ENCODE measurements at places on chromosomes 6 and 20.
A peak's percentile ranks its signal among the peaks of the same experiment; 100 is the strongest.

GRCh38 chr6:12279322-12280091 lies 10.7 kb upstream of the EDN1 start:
- DNase-seq = no peak

DNA sequence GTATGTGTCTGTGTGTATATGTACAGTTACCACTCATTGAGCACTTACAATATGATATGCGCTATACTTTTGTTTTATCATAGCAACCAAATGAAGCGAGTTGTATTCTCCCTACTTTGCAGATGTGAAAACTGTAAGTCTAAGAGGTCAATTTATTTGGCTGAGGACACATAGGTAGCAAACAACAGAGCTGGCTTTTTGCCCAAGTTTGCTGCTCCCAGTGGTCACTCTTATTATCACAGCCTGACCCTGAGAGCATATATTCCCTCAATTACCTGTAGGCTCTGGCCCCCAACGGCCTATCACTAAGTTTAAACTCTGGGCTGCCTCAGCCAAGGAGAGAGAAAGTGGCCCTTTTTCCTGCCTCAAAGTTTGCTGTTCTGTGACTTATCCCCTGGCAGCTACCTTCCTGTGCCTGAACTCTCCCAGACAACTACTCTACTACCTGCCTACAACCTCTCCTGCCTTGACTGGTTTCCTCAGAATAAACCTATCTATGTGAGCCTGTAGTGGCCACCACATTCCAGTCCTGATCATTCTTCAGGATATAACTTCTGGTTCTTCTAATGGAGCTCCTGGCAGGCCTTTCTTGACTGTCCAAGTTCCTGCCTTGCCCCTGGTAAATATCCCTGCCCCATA lies 221.8 kb downstream of the FRK start:
- peak; percentile 22 for DNase-seq

DNA sequence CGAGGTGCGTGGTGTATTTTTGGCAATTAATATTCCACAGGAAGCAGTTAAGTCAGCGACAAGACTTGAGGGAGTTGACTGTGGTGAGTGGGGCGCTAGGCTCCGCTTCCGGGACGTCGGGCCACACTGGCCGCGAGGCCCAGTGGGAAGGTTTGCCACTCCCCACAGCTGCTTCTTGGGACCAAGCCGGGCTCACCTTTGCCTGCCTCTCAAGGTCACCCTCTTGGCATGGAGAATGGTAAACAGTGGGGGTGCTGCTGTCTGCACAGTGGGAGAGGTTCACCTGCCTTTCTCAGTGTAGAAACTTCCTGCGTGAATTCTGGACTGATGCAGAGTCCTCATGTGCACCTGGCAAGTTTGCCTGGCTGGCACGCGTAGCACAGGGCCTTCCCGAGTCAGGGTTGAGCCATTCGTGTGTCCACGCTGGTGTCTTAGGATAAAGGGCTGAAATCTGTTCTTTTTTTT lies 6.4 kb downstream of the OSBPL2 start:
- DNase-seq = no peak

GRCh38 chr20:18972251-18972876 lies 158.8 kb downstream of the SCP2D1 start:
- DNase-seq = no peak

- no peak for DNase-seq
These were observed 78.8 kb downstream of the COL19A1 start for GRCh38 chr6:69945192-69945591.

GRCh38 chr6:117167520-117168271 lies 97.7 kb upstream of the VGLL2 start:
- no peak for DNase-seq

DNA sequence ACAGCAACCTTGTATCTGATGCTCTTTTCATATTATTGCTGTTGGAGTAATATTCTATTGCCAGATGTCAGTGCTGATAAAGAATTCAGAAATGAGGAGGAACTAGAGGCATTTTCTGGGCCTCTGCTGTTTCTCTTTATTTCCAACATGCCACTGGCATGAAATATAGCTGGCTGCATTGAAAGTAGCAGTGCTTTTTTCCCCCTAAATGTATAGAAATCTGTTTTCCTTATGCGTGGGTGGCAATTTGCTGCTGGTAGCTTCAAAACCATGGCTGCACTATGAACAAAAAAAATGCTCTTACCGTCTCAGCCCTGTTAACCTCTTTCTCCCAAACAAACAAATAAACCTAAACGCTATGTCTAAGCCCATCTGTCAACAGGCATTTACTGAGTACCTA lies 442.3 kb upstream of the AGPAT4 start:
- no peak for DNase-seq

DNA sequence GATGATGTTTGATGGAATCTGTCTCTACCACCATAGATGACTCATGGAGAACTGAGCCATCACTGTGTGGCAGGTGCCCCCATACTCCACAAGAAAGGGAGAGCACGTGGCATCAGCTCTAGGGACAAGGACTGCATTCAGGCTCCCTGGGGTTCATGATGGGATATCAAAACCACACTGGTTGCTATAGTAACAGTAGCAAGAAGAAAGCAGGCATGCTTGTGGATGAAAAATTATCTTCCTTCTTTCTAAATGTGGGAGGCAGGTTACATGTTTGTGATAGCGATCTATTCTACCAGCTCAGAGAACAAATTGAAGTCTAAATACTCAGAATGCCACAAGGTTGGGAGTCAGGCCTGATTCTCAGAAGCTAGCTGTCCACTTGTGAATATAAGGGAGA lies 224.2 kb downstream of the ARHGAP18 start:
- no peak for DNase-seq

All from germinal center (tissue), 1 donor.